ENCODE measurements at places on chromosomes 12 and 14.

GRCh38 chr14:59221568-59221967 lies 33.1 kb downstream of the DAAM1 start:
- no peak for DNase-seq

DNA sequence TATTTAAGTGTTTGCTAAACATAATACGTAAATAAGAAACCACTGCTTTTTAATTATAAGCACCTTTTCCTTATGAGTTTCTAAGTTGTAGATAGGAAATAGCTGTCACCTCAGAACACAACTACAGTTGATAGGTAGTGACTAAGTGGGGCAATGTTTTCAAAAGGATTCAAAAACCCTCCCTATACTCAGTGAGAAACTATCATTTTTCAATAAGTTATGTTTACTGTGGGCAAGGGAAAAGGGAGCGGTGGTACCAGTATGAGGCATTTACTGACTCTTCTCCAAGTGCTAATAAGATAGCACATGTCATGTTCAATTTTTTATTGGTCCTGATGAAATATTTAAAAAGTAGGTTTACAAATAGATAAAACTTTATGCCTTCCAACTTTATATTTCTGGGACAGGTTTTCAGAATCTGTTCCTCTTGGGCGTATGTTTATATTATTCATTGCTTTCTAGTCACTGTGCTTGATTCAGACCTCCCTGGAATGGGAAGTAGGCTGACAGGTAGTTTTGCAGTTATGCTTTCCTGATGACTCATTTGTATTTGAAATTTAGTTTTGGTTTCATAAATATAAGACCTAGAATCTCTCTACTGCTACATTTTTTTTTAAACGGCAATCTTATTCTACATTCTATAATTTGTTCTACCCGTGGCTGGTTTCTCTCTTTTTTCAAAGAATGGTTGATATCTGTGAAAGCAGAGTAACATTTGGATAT lies 153.1 kb downstream of the TMEM117 start:
- no peak for DNase-seq

DNA sequence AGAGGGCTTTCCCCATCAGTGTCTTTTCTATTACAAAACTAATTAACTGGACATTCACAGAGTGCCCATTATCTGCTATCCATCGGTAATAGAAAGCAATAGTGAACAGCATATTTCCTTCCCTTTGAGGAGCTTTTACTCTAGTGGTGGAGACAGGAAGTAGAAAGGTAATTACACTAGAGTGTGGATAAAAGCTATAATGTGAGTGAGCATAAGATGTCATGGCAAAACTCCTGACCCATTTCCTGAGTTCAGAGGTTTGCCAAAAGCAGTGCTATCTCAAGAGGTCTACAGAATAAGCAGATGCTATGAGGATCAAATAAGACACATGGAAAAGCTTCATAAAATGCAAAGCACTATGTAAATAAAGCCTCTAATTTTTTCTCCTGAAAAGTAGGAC lies 24.0 kb downstream of the TIMELESS start:
- no peak for DNase-seq

GRCh38 chr14:53542732-53543131 lies 389.6 kb upstream of the DDHD1 start:
- DNase-seq: no peak

DNA sequence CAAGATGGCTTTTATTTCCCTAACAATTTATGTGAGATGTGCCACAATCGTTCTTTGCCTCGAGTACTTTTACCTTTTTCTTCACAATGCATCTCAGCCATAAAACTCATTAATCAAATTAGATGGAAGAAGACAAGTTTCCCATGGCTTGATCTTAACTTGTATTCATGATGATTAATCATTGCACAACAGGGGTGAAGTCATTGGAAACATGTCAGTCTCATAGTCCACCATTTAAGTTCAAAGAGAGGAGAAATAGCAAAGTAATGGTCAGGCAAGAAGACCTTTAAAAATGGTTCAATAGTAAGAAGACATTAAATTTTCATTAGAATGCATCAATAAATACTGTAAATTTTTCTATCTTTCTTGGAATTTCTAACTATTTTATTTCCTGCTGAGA lies 136.3 kb downstream of the FOXG1 start:
- no peak for DNase-seq

DNA sequence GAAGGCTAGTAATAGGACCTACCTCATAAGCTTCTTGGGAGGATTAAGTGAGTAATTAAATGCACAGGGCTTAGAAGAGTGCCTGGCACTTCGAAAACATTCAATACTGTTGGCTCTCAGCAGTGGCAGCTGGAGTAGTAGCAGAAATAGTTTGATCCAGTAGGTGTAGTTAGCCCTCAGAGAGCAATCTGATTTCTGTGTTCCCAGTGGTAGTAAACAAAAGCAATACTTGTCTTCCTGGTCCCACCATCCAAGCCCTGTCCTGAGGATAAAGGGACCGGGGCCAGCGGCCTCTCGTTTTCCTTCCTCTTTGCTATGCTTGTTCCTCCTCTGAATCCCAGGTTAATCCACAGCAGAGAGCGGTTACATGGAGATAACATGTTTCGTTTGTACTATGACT lies 131.6 kb downstream of the SAMD4A start:
- no peak for DNase-seq

- DNase-seq: no peak
Observed at GRCh38 chr12:31300783-31301182, 25.2 kb downstream of the SINHCAF start.

DNA sequence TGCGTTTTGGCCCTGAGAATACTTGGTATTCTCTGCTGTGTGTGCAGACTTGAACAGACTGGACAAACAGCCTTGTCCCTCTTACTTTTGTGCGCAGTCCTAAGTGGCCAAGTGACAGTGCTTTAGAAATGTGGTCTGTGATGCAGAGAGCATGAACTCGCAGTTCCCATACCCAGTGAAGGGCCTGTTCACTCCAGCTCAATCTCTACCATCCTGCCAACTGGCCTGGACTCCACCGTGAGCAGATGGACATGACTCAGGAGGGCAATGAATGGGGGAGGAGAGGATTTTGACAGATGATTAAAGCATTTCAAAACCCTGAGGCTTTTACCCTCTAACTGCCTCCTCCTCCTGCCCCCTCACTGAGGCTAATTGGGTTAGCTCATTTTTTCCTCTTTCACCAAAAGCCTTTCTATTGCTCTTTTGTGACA lies 62.5 kb upstream of the PYGL start:
- no peak for DNase-seq

- DNase-seq: no peak
Observed at GRCh38 chr12:39723831-39724230, 104.2 kb upstream of the ABCD2 start.

DNA sequence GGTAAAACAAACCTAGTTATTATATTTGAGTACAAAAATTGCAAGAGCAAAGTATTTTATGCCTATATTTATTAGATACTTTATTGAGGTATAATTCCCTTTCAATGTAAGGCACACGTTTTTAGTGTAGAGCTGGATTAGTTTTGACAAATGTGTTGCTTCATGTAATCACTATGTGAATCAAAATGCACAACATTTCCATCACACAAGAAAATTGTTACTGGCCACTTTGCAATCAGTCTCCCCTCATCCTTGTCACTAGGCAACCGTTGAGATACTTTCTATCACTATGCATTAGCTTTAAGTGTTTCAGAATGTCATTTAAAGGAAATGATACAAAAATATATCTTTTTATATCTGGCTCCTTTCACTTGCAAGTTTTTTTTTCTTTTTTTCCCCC lies 531.0 kb downstream of the CCER1 start:
- DNase-seq: no peak

DNA sequence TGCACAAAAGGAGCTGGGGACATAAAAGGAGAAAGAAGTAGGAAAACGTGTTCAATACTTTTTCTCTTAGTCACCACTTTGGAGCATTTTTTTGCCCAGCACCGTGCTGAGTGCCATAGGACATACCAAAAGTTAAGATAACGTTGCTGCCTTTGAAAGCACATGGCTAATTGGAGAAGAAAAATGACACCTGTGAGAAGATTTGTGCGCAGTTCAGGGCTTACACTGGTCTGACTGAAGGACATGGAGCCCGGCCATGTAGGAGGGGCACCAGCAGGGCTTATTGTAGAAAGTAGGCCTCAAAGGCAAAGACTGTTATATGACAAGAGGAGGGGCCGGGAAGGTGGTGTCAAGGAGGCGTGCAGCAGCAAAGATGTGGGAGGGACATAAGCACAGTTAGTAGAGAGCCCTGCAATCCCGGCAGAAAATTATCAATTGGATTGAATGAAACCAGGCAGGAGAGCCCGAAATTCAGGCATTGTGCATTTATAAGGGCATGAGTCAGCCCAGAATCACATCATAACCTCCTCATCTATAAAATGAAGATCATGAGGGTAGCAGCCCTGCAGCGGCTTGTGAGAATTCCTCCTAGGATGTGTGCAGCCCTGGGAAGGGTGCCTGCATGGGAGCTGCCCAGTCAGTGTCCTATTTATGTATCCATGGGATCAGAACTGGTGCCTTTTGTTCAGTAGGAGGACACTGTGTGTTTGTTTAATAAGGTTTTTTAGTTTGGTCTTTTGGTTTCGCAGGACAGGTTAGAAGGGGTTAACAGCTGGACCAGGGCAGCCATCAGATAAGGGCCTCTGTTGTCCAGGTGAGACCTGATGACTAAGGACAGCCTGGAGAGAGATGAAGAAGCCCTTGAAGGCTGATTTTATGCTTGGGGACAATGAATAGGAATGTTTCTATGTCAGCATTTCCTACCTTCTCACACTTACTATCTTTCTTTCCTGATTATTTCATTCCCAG lies 122.4 kb downstream of the GPR135 start:
- no peak for DNase-seq

DNA sequence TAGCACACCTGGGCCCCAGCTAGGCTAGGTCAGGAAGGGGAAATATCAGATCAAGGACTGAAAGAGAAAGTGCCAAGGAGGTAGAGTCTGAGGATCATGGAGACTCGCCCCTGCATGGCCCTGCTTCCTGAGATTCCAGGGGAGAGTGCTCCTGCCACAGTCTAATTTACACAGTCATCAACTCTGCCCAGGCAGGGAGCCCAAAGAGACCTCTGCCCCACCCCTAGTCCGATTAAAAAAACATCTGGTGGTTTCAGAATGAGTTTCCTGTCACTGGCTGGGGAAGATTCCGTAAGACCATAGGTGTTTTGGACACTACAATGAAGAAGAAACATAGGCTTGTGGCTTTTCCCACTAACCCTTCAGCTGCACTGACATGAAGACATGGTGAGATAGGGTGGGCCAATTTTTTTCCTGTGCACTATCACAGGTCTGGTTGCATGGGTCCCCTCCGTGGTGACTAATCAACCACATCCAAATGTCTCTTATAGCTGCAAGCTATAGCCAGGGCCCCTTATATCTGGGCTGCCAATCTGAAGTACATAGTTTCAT lies 31.5 kb upstream of the GZMB start:
- DNase-seq: no peak

GRCh38 chr12:47950856-47951468 lies 12.4 kb upstream of the TMEM106C start:
- no peak for DNase-seq

DNA sequence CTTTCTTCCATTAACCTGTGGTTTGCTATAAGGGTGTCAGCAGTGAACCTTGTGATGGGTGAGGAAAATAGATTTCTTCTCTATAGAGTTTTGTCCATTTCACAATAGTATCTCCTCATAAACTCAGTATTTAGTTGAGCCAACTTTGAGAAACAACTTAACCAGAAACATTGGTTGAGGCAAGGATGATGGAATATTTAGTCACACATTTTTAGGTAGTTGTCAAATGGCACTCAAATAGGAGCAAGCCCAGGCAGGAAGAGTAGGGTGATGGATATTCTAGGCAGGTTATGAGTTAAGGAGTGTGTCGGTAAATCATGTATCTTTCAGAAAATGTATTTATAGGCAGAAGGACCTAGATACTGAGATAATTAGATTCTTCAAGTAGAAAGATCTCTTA lies 1267.6 kb downstream of the SLC16A7 start:
- no peak for DNase-seq

DNA sequence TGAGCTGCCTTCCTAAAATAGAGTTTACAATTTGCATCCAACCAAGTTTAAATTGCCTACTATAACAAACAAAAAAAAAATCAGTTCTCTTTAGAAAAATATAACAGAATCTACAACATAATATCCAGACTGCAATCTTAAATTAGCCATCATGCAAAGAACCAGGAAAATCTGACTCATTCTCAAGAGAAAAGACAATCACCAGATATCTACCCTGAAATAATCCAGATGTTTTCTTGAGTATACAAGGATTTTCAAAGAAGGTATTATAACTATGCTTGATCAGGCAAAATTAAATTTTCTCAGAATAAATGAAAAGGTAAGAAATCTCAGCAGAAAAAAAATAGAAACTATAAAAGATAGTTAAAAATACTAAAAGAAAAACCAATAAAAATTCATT lies 115.6 kb downstream of the CCER1 start:
- DNase-seq: no peak

DNA sequence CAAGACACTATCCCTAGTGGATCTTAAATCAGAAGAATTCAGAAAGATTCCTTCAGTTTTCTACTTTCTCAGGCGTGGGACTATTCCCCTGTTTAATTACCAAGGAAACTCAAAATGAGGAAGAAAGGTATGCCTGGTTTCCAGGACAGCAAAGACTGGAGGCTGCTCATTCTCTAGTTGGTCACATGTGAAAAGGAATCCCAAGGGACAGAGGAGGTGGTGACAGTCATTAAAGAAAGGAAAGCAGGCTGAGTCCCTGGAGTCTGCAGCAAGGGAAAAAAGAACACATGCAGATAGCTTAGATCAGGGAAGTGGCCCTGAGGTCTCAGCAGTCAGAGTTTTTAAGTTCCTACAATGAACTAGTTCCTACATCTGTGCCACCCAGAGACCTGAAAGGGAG lies 165.4 kb upstream of the CCDC198 start:
- no peak for DNase-seq

DNA sequence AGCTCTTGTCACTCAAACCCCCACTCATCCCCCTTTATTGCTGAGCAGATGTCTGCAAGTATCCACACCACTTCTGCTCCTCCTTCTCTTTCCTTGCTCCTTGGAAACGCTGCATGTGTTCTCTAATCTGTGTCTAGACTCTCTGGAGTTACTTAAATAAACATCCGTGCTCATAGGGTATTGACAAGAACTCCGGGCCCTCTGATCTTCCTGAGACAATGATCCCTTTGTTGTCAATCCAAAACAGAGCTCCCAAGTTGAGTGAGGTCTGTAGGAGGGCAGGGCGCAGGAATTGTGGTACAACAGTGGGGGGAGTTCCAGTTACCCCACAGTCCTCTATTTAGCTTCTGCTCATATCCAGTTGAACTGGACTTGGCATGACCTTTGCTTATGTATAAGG lies 489.0 kb downstream of the SNAPC1 start:
- DNase-seq: no peak

GRCh38 chr12:84810611-84811010 lies 102.0 kb downstream of the SLC6A15 start:
- DNase-seq: no peak

GRCh38 chr14:55571125-55571889 lies 8.7 kb upstream of the KTN1 start:
- DNase-seq: no peak

GRCh38 chr14:52741865-52742264 lies 11.9 kb downstream of the STYX start:
- no peak for DNase-seq

GRCh38 chr12:112496496-112496895 lies 77.7 kb downstream of the PTPN11 start:
- DNase-seq: no peak
